Left kidney (tissue), 8 donors: ENCODE measurements at places on chromosomes 2 and 18. TPM values are rescaled to one million over a fixed set of nuclear protein-coding genes. Genes with fewer than 3 reads are reported as not detected.

The METTL5 gene
- 55.1 TPM for polyA plus RNA-seq

The SLC11A1 gene
- polyA plus RNA-seq, result 0.58 TPM

DNA sequence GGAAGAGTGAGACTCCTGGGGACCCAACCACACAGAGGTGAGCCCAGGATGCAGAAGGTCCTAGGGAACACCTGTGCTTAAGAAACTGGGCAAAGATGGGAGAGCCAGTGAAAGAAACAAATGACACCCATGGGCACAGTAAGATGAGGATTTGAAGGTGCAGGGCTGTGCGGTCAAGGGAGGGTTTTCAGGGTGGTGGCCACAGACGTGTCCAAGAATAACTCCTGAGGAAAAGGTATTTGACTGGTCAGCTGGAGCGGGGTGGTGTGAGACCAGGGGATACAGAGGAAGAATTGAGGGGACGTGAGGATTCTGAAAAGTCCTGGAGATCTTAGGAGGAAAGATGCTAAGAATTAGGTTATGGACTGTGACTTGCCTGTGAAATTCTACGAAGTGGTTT lies 142.9 kb downstream of the TMEM163 start:
- DNase-seq, result no peak

DNA sequence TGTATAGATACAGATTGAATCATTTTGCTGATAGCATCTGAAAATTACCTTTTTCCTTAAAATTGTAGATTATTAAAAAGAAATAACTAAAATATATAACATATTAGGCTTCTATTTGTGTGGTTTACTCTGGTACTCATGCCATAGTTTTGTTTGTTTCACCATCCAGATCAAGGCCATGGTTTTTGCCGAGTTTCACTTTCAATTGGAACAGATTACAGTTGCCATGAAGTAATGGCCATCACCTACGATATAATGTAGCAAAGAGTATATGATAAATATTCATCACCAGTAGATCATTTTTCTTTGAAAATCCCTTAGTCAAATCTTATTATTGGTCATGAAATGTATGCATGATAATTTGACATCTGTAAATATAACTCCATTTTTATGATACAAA lies 11.9 kb upstream of the DNAH7 start:
- no peak for DNase-seq

- DNase-seq, result no peak
Observed at GRCh38 chr2:113281910-113282746, 3.4 kb upstream of the PAX8 start.

DNA sequence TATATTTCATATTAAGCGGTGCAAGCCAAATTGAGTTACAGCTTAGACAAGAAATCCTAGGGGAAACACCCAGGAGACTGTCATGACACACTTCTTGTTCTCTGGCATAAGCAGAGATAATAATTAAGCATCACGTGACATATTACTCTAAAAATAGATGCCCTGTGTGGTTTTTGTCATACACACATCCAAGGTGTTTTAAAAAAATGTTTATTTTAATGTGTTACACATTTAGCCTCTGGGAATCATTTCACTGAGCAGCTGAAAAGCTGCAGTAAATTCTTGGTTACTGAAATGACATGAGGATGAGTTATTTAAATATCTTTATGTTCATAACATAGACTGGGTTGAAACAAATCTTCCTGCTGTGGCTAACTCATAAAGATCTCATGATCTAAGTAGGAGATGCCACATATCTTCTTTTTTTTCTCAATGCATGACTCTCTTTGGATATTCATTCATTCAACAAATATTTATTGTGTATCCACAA lies 38.0 kb upstream of the ERMN start:
- DNase-seq, result no peak

GRCh38 chr2:180324182-180324581 lies 317.1 kb upstream of the CWC22 start:
- DNase-seq, result no peak
